ENCODE measurements at places on chromosomes 1 and 21.

- DNase-seq = no peak
Measured at GRCh38 chr1:218364028-218364710, 19.0 kb downstream of the TGFB2 start.

DNA sequence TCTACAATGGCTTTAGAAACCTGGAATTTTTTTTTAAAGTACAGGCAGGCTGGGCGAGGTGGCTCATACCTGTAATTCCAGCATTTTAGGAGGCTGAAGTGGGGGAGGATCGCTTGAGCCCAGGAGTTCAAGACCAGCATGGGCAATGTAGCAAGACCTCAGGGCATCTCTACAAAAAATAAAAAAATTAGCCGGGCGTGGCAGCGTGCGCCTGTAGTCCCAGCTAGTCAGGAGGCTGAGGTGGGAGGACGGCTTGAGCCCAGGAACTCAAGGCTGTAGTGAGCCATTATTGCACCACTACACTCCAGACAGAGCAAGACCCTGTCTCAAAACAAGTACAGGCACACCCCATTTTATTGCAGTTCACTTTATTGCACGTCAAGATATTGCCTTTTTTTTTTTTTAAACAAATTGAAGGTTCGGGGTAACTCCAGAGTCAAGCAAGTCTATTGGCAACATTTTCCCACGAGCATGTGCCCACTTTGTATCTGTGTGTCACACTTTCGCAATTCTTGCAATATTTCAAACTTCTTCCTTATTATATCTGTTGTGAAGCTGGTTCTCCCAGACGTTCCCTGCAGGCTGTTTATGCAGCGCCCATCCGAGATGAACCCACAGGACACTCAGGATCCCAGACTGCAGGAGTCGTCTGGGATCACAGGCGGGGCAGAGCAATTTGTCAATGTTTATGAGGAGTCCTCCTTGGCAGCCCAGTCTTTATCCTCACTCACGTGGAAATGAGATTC, 4.7 kb downstream of the HES2 start:
- no peak for DNase-seq

- no peak for DNase-seq
Measured at GRCh38 chr1:167013108-167013929, 24.2 kb downstream of the MAEL start.

DNA sequence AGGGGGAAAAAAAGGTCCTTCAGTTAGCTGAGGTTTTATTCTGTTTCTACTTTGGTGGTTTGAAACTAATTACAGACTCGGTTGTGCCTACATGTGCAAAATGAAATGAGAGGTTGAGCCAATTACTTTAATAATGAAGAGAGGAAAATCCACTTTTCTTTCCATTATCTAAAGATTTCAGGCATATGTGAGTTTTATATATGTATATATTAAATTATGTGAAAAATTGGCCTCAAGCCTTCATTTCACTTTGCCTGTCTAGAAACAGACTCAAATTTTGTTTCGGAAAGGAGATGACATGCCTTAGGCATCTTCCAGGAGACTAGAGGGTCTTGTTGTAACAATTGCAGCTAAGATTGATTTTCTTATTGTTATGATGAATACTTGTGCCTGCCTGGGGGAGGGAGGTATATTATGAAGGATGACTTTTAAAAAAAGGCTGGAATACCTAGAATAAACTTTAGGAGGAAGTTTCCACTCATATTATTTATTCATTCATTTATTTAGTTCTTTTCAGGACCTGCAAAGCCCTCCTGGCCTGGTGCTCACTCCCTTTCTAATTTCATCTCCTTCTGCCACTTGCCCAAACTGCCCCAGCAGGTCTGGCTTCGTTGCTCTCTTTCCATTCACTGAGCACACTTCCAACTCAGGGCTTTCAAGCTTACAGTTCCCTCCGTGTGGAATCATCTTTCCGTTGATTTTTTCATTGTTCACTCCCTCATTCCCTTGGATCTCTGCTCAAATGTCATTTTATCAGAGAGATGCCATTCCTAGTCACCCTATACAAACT, 94.2 kb upstream of the HOOK1 start:
- DNase-seq = no peak

DNA sequence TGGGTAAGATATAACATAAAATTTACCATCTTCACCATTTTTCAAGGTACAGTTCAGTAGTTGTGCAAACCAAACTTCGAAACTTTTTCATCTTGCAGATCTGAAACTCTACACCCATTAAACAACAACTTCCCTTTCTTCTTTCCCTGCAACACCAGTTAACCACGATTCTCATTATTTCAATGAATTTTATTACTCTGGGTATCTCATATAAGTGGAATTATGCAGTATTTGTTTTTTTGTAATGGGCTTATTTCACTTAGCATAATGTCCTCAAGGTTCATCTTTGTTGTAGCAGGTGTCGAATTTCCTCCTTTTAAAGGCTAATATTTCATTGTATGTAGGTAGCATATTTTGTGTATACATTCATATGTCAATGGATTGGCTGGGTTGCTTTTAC, 146.1 kb downstream of the SPATA46 start:
- no peak for DNase-seq

GRCh38 chr1:179447489-179447888, 81.7 kb downstream of the AXDND1 start:
- no peak for DNase-seq

All from activated CD4-positive, alpha-beta T cell treated with anti-CD3 and anti-CD28 coated beads, Interleukin-2, amount 50 U/mL, for 1 hour (primary cell).